ENCODE measurements at places on chromosomes 13 and 19.

DNA sequence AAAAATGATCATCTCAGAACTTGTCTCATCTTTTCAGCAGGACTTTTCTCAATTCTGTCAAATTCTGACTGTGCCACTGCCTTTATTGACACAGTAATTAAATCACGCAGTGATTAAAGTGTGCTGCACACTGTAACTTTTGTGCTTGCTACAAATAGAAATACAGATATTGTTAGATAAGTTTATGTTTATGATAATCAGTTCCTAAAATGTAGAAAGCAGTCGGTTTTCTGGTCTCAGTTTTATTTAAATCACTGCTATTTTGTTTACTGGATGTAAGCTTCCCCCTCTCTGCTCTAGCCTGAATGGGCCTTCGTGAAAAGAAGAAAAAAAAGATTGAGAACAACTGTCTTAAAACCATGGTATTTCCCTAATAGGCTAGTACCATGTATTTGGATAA, 258.8 kb upstream of the STARD13 start:
- DNase-seq = no peak

- no peak for DNase-seq
Observed at GRCh38 chr19:30163663-30164062, 208.5 kb upstream of the ZNF536 start.

DNA sequence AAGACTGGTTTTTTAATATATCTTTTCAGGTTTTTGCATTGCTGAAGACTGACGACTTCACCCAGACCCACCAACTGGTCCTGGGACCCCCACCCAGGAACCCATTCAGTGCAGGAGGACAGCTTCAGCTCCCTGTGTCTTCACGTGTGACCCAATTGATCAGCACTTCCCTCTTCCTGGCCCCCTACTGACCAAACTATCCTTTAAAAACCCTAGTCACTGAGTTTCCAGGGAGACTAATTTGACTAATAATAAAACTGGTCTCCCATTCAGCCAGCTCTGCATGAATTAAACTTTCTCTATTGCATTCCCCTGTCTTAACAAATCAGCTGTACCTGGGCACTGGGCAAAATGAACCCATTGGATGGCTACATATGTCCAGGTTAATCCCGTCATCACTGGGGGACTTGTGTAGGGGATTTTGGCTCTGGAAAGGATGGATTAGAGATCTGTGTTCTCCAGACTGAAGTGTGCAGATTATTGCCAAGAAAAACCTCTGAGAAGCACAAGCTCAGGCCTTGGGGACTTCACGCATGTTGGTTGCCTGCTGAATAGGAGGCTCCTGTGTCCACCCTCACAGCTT, 16.3 kb upstream of the PARP4 start:
- DNase-seq = no peak

GRCh38 chr13:51742031-51742430, 61.9 kb downstream of the DHRS12 start:
- no peak for DNase-seq

DNA sequence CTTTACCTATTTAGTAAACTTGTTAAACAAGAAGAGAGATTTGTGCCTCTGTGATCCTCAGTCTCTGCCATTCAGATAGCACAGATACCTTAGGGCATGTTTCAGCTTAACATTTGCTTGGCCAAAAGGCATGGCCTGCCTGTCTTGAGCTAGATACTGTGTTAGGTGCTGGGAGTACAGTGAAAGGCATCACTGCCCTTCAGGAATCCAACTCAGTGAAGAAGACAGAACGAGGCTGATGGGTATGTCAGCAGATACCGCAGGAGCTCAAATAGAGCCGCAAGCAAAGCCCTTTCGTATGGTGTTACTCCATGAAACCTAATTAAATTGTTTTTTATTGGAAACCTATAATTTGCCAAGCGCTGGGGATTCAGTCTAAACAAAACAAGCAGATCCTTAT, 12.9 kb downstream of the ZNF507 start:
- DNase-seq = no peak

GRCh38 chr13:31063772-31064171, 97.9 kb downstream of the HSPH1 start:
- DNase-seq = no peak

Data from SK-N-MC (cell line).